Esophagus mucosa (tissue), 1 donor: ENCODE measurements at places on chromosomes 1 and 21. TPM values are rescaled to one million over a fixed set of nuclear protein-coding genes. Genes with fewer than 3 reads are reported as not detected.

GRCh38 chr1:233031521-233031920 is 81.1 kb downstream of the NTPCR start:
- ATAC-seq: no peak

GRCh38 chr1:36352125-36352909 is 28.9 kb upstream of the EVA1B start:
- no peak for ATAC-seq

DNA sequence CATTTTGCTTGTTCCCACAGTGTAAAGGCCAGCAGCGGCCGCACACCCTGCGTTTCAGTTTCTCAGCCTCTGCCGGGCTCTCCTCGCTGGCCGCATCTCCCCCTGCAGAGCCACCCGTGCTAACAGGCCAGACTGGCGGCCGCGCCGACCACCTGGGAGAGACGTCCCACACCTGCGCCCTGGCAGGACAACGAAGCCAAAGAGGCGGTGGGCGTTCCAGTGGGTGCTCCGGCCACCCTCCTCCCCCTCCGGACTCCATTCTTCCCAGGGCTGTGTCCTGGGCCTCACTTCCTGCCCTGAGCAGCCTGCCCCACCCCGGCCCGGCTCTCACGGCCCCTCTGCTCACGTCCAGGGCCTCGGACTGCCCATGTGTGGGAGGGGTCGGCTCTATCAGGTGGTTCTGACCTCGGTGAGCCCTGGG is 31.9 kb upstream of the SLC19A1 start:
- ATAC-seq: no peak

- ATAC-seq: no peak
Observed at GRCh38 chr1:228434689-228435088, 18.0 kb upstream of the TRIM17 start.

DNA sequence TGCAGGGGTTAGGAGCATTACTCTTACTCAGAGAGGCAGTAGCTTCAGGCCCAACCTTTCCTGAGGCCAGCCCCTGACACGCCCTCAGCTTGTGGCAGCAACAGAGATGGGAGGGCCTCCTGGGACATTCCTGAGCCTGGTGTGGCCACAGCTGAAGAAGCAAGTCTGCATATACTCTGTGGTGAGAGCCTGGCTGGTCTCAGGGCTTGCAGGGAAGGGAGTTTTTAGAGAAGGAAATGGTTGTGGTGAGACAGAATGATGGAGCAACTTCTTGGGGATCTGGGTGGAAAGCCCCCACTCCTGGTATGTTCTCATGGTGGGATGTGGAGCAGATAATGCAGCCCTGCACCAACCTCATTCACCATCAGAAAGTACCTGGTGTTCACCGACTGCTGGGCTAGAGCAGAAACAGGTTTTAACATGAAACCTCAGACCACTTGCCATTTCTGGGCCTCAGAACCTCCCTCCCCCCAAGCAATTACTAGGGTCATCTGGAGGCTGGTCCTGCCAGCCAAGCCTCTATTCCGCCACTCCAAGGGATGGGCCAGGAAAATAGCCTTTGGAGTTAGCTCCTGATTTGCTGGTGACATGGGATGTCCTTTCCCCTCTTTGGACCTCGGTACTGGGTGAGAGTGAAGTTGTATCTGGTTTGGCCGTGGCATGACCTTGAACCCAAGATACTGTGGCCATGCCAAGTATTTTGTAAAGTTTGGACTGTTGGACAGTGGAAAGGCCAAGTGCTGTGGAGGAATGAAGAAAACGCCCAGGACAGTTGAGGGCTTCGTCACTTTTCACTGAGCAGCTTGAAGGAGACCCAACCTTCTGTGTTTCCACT is 28.1 kb upstream of the RNF19B start:
- peak; percentile 94 for ATAC-seq

GRCh38 chr1:1106510-1107221 is 9.2 kb downstream of the C1orf159 start:
- peak; percentile 15 for ATAC-seq

DNA sequence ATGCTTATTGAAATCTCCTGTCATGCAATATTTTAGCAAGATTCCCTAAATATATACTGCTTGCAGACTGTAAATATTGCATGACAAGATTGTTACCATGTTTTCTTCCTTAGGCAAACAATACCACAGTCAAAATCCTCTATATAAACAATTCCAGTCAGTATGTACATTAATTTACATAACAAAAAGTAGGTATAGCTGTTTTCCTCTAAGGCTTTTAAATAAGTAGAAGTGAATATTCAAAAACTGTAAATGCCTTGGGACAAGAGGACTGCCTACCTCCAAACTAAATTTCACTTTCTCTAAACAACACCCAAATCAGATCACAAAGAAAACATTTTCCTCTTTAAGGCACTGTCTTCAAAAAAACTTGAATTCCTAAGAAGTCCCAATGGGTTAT is 17.3 kb upstream of the FOXD3 start:
- ATAC-seq: no peak

DNA sequence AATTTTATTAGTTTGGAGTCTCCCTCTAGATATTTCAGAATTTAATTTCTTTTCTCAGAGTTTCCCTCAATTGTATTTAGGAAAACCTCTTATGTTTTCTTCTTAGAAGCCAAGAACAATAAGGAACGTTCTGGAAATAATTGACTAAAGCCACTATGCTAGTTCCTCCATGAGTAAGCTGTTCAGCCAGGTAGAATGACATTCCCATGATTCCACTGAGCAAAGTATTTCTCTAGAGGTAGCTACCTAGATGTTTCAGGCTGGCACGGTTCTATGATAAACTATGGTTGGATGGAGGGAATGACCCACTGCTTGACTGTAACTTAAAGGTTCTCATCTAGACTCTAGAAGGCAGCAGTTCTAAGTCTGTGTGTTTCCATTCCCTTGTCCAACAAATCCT is 62.4 kb downstream of the CLDN17 start:
- ATAC-seq: no peak

- ATAC-seq: no peak
Observed at GRCh38 chr1:154403983-154404382, 1.2 kb upstream of the IL6R start.

DNA sequence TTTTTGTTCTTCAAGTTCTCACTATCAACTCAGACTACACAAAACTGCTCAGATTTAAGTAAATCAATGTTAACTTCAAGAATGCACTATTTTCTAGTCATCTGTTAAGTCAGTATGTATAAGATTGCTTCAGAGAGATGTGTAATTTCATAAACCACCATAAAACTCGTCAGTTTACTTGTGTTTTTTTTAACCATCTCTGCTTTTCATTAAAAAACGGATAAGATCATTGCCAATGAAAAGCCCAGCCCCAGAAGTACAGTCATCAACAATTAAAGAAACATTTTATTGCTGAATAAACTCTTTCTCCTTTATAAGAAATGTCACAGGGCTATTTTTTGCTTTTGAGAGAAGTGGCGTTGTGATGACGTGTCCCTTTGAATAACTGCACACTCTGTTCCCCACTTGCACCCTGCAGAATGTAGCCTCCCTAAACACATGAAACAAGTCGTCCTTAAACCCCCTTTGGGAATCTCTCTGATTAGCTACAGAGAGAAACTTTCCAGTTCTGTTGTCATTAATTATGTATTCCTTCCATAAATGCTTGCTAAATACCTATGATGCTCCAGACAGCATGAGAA is 202.7 kb upstream of the FOXD3 start:
- no peak for ATAC-seq

DNA sequence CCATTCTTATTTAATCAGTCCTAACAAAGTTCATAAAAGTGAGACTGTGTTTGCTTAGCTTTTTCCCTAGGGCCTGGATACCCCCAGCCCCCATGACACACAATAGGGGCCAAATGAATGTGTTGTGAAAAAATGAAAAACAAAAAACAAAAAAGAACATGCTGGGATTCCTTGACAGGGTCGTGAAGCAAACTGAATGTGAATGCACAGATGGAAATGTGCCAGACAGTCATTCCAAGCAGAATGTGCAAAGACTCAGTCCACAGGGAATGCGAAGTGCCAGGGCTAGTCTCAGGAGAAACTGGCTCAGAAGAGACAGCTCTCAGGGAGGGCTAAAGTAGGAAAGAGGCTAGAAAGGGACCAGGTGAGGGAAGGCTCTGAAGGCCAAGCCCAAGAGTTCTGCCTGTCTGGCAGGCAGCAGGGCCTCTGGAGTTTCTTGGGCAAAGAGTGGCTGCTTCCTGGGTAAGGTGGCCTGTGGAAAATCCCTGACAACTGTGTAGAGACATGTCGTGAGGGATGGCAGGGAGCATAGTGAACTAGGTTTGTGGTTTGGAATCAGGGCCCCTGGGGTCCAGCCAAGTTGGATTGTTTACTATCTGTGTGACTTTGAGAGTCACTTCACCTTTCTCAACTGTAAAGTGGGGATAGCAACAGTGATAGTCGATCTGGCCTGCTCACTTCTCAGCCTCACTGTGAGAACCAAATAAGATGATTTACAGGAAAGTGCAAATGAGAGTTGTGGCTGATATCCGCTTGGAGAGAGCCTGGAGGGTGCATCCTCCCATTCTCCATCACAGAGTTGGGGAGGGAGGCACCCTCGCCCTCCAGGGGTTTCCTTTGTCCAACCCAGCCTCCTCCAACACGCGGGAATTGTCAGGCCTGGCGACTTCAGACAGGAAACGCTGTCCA is 1.2 kb upstream of the ADAM15 start:
- ATAC-seq: no peak

- ATAC-seq: peak; percentile 61
Observed at GRCh38 chr1:204599098-204599497, 82.9 kb downstream of the MDM4 start.

The MTARC2 gene
- total RNA-seq: 3.0 TPM

The ZFP69B gene
- 1.6 TPM for total RNA-seq

The SSR2 gene
- 121 TPM for total RNA-seq

The OR2L13 gene
- not detected for total RNA-seq
